ENCODE measurements at places on chromosomes 11 and 22. TPM values are rescaled to one million over a fixed set of nuclear protein-coding genes. Genes with fewer than 3 reads are reported as not detected.

DNA sequence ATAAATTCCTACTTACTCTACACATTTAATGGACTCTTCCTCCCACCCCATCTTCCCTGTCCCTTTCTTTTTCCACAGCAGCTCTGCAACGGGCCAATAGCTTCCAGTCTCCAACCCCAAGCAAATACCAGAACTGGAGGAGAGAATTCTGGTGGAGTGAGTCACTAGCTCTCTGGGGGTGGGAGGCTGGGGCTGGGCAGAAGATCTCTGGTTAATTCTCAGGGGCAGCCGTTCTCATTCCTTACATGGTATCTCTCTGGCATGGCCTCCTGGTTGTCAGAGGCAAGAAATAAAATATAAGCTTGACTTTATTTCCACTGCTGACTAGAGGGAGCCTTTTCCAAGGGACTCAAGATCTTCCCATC is 90.4 kb upstream of the PARVA start:
- no peaks in the 10 kb centered on the region for H3K36me3 ChIP-seq
- peaks cover 18% of the 10 kb centered on the region for H3K4me1 ChIP-seq
- no peak for DNase-seq
- H3K4me3 ChIP-seq: no peak overlapping the region
- no peak overlapping the region for H3K27ac ChIP-seq
- H3K27me3 ChIP-seq: peaks cover 3% of the 10 kb centered on the region

- H3K4me1 ChIP-seq: peaks cover 6% of the 10 kb centered on the region
- DNase-seq: no peak
- no peaks in the 10 kb centered on the region for H3K27me3 ChIP-seq
- no peaks in the 10 kb centered on the region for H3K36me3 ChIP-seq
- H3K27ac ChIP-seq: no peak overlapping the region
Measured at GRCh38 chr11:1921574-1922141, 2.2 kb downstream of the TNNT3 start.

- H3K4me1 ChIP-seq: peaks cover 4% of the 10 kb centered on the region
- H3K36me3 ChIP-seq: peaks cover 25% of the 10 kb centered on the region
- no peaks in the 10 kb centered on the region for H3K27me3 ChIP-seq
Measured at GRCh38 chr11:47413908-47414684, 5.7 kb downstream of the SLC39A13 start.

GRCh38 chr11:111177037-111177871 is 68.3 kb upstream of the POU2AF2 start:
- H3K27me3 ChIP-seq: peaks cover 2% of the 10 kb centered on the region
- H3K4me3 ChIP-seq: no peak overlapping the region
- H3K27ac ChIP-seq: no peak overlapping the region
- H3K4me1 ChIP-seq: peaks cover 6% of the 10 kb centered on the region

Gene TLCD5
- 0.08 TPM for total RNA-seq

Gene RASGRP2
- total RNA-seq: 115 TPM

- peak; percentile 94 for DNase-seq
- peak within 1 kb of the TSS; percentile 94 for H3K27ac ChIP-seq
- peaks cover 21% of the 10 kb centered on the region for H3K4me1 ChIP-seq
- peak within 1 kb of the TSS; percentile 98 for H3K4me3 ChIP-seq
Measured at GRCh38 chr22:50507421-50507990, at the start of gene LMF2. LMF2 (minus strand) TSS chr22:50507702; CDS start chr22:50507675, 27 bp downstream.

DNA sequence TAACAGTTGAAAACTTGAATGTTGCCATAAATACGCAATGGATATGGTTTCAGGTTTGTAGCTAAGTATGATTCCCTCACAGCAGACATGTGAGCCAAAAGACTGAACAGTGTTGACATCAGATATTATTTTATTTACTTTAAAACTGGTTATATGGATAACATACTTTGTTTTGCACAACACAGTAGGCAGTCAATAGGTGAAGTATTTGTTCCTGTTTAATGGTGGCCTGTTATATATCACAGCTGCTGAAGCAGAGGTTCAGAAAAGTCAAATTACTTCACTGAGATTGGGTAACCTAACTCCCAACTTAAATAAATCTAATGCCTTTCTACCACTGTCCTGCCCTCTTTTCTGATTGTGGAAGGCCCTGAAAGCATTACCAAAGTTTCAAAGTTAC is 44.6 kb downstream of the YAP1 start:
- no peaks in the 10 kb centered on the region for H3K36me3 ChIP-seq
- H3K4me1 ChIP-seq: no peaks in the 10 kb centered on the region
- DNase-seq: no peak
- H3K27ac ChIP-seq: no peak overlapping the region

- H3K4me3 ChIP-seq: no peak overlapping the region
- no peaks in the 10 kb centered on the region for H3K36me3 ChIP-seq
- H3K27ac ChIP-seq: no peak overlapping the region
- peak; percentile 65 for DNase-seq
Measured at GRCh38 chr22:17057959-17058814, 26.6 kb upstream of the IL17RA start.

GRCh38 chr22:26134654-26135330 is 34.5 kb upstream of the SEZ6L start:
- no peaks in the 10 kb centered on the region for H3K4me1 ChIP-seq
- H3K27me3 ChIP-seq: peaks cover 2% of the 10 kb centered on the region
- no peak for DNase-seq

Gene IFITM1
- 1,265 TPM for total RNA-seq

GRCh38 chr22:24521791-24522245 is 26.7 kb downstream of the UPB1 start:
- no peak overlapping the region for H3K4me3 ChIP-seq
- peaks cover 12% of the 10 kb centered on the region for H3K27me3 ChIP-seq
- no peaks in the 10 kb centered on the region for H3K36me3 ChIP-seq
- peak; percentile 64 for DNase-seq
- H3K27ac ChIP-seq: no peak overlapping the region

DNA sequence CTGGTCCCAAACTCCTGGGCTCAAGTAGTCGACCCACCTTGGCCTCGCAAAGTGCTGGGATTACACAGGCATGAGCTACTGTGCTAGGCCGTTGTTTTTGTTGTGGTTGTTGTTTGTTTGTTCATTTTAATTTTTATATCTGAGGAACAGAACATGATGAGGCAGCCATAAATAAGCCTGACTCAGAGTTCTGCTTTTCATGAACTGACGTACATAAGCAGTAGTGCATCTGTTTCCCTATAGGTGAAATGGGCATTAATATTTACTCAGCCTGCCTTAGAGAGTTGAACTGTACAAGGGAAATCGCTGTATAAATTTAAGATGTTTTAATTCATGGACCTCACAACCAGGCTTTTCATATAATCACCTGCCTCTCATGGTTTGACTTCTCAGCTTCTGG is 80.5 kb downstream of the PDHX start:
- peaks cover 21% of the 10 kb centered on the region for H3K4me1 ChIP-seq
- no peak overlapping the region for H3K4me3 ChIP-seq
- H3K27me3 ChIP-seq: no peaks in the 10 kb centered on the region
- no peak for DNase-seq
- no peak overlapping the region for H3K27ac ChIP-seq

DNA sequence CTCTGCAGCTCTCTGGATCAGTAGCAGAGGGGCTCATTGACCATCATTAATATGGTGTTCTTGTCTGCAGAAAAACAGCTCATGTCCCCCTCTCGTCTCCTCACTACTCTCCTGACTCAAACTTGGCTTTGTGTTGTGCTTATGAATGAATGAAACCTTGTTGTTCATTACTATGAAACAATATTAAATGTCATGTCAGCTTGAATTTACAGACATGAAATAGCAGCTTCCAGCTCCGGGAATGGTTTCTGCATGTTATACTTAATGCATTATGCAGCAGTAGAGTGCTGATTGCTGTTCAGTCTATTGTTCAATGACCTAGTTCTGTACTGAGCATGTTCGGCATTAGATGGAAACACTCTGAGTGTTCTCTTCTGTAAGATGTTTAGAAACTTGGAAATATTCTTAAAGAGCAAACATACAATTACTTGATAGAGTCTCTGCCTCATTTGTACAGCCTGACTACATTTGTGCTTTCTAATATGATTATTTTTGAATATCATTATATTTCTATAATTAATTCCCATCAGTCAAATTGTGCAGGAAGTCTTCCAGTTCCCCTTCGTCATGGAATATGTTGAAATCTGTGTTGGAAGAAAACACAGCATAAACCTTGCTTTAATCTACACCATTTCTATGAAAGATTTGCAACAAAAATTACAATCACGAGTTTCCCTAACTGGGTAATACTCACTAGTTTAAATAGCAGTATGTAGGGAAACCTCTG is 340.4 kb downstream of the SOX6 start:
- H3K27ac ChIP-seq: no peak overlapping the region
- no peaks in the 10 kb centered on the region for H3K36me3 ChIP-seq
- no peaks in the 10 kb centered on the region for H3K27me3 ChIP-seq
- H3K4me1 ChIP-seq: no peaks in the 10 kb centered on the region
- DNase-seq: no peak

Gene ZBTB44
- total RNA-seq: 42.1 TPM

GRCh38 chr11:33655842-33656600 is 44.6 kb downstream of the C11orf91 start:
- H3K27ac ChIP-seq: no peak overlapping the region
- H3K36me3 ChIP-seq: no peaks in the 10 kb centered on the region
- no peaks in the 10 kb centered on the region for H3K4me1 ChIP-seq
- no peak for DNase-seq

DNA sequence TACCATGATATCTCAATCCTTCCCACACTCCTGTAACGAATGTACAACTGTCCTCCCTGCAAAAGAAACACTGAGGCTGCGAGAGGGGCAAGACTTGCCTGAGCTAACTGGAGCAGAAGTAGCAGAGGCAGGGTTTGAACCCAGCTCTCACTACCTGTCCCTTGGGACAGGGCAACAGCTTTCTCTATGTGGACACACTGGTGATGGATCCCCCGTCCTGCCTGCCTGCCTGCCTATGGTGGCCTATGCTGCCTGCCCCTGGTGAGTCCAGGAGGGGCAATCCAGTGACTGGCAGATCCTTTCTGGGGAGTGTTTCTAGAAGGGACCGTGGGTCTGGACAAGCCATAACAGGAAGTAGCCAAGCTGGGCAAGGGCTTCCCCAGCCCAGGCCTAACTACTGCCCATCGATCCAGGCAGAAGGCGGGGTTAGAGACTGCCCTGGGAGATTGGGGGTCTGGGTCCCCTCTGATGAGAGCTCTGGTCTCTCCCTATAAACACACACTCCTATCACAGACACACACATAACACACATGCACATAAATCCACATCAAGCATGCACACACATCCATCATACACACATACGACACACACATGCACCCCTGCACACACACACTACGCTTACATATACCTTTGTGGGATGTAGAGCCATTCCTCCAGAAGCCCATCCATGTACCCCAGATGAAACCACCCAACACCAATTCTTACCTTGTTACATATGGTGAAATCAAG is 1.1 kb upstream of the EMID1 start:
- no peak overlapping the region for H3K4me3 ChIP-seq
- no peak overlapping the region for H3K27ac ChIP-seq
- H3K27me3 ChIP-seq: peaks cover 53% of the 10 kb centered on the region
- no peak for DNase-seq

GRCh38 chr11:27153136-27153535 is 112.5 kb downstream of the BBOX1 start:
- no peaks in the 10 kb centered on the region for H3K4me1 ChIP-seq
- no peak overlapping the region for H3K27ac ChIP-seq
- no peak for DNase-seq

DNA sequence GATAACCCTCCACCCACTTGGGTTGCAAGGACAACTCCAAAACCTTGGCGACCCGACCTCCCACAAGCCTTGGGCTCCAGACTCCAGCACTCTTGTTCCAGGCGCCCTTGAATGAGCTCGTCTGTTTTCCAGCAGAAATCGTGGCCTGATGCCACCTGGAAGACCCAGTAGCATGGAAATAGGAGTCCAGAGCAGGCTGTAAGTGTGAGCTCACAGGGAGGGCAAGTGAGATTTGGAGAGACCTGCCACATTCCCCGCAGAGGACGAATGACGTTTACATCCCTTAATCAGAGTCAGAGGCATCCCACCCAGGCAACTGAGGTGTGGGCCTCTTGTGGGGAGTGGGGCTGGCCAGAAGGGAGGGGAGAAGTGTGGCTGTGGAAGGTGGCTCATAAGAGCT is 71.9 kb downstream of the LDLRAD3 start:
- peaks cover 3% of the 10 kb centered on the region for H3K27me3 ChIP-seq
- no peak for DNase-seq
- H3K4me1 ChIP-seq: no peaks in the 10 kb centered on the region
- H3K36me3 ChIP-seq: no peaks in the 10 kb centered on the region
- H3K4me3 ChIP-seq: no peak overlapping the region
- no peak overlapping the region for H3K27ac ChIP-seq

GRCh38 chr11:9726321-9727022 is 62.6 kb downstream of the SWAP70 start:
- H3K27me3 ChIP-seq: no peaks in the 10 kb centered on the region
- no peak overlapping the region for H3K4me3 ChIP-seq
- no peak for DNase-seq

- H3K27me3 ChIP-seq: no peaks in the 10 kb centered on the region
- peak overlapping the region; percentile 92 for H3K27ac ChIP-seq
- peaks cover 49% of the 10 kb centered on the region for H3K4me1 ChIP-seq
- H3K36me3 ChIP-seq: peaks cover 65% of the 10 kb centered on the region
- H3K4me3 ChIP-seq: peak overlapping the region; percentile 89
- peak; percentile 50 for DNase-seq
Measured at GRCh38 chr11:6611092-6611962, 689 bp downstream of the TAF10 start.

- H3K36me3 ChIP-seq: no peaks in the 10 kb centered on the region
- H3K27me3 ChIP-seq: no peaks in the 10 kb centered on the region
- DNase-seq: no peak
- no peak overlapping the region for H3K27ac ChIP-seq
- peaks cover 35% of the 10 kb centered on the region for H3K4me1 ChIP-seq
- H3K4me3 ChIP-seq: no peak overlapping the region
Measured at GRCh38 chr22:40070701-40071100, 75.9 kb downstream of the FAM83F start.

All from activated CD8-positive, alpha-beta T cell treated with anti-CD3 and anti-CD28 coated beads, Interleukin-2, amount 10 ng/mL, durations not matched to agents 7 days and 5 days (primary cell).